Activated CD8-positive, alpha-beta memory T cell treated with anti-CD3 and anti-CD28 coated beads for 24 hours (primary cell): ENCODE measurements at places on chromosomes 11 and 22.

DNA sequence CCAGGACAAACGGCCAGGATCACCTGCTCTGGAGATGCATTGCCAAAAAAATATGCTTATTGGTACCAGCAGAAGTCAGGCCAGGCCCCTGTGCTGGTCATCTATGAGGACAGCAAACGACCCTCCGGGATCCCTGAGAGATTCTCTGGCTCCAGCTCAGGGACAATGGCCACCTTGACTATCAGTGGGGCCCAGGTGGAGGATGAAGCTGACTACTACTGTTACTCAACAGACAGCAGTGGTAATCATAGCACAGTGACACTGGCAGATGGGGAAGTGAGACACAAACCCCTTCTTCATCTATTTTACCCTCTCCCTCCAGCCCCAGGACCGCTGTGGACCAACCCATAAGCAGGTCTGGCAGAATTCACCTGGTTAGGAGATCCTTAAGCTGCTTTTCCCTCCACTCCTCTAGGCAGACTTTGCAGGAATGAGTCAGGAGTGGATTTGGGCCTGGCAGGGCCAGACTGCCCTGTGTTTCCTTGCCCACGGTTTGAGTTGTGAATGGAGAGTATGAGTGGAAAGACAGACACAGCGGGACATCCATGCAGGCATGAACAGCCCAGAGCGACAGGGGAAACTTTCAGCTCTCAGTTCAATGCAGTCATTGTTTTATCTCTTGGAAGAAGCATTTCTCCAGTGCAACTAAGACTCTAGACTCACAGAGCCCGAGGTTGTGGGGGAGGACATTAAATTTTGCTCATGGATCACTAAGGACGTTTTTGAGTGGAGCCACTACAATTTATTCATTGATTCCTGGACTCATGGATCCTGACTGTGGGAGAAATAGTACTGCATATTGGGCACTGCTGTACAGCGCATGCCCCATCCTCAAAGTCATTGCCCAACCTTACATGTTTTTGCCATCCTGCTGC is 75.3 kb upstream of the IGLL5 start:
- DNase-seq = no peak

GRCh38 chr11:128563942-128564641 is 23.3 kb downstream of the ETS1 start:
- DNase-seq = no peak

DNA sequence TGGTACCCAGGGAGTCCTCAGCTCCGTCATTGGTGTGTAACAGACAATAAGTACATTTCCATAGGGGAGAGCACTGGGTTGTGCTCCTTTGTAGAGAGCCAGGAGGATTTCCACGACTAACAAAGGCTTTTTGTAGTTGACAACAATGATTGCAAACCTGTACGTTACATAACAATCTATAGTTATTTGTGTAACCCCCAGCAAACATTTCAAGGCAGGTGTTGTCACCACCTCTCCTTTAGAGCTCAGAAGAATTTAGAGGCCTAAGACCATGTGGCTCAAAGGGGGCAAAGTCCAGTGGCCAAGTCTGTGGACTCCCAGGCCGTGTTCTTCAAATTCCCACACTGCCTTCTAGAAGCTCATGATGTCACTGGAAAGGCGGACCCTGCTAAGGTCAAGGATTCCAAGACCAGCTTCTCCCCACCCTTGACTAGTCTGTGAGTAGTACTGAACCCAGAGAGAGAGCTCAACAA is 15.8 kb downstream of the RPL27A start:
- DNase-seq = no peak

GRCh38 chr22:41491374-41492100 is 22.6 kb downstream of the ACO2 start:
- no peak for DNase-seq

DNA sequence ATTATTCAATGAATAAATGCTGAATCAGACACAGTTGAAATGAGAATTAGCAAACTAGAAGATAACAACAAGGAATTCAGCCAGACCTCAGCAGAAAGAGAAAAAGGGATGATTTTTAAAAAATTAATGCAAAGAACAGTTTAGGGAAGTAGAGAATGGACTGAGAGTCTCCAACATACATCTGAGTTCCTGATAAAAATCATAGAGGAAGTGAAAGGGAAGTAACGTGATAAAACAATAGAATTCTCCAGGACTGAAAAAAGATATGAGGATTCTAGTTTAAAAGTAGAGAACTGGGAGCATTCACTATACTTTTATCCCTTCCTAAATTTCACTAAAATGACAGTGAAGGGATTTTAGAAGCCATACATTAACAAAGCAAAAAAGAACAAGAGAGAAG is 592.0 kb downstream of the SOX6 start:
- no peak for DNase-seq

DNA sequence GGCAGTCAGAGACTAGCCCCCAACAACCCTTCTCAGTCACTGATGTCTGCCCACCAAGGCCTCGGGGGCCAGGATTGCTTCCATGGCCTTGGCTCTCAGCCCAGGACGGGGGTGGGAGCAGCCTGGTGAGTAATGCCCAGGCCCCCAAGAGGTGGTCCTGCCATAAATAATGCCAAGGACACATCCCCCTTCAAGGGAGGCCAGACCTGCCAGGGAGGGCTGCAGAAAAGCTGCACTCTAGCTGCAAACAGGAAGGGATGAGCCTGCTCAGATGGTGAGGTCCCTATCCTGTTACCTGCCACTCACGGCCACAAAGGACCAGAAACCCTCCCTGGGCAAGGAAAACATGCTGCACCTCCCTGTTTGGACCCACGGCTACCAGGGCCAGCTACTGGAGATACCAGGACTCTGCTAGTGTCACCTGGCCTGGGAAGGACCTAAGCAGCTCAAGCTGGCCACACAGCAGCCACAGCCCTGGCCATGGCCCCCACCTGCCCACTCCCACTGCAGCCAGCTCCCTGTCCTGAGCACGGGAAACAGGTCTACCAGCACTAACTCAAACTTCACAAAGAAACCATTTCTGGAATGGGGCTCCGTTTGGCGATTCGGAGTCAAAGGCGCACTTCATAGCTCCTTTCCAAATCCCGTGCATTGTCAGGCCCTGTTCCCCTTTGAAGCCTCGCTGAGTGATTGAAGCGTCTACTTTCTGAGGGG is 12.1 kb downstream of the GNB1L start:
- peak; percentile 48 for DNase-seq

DNA sequence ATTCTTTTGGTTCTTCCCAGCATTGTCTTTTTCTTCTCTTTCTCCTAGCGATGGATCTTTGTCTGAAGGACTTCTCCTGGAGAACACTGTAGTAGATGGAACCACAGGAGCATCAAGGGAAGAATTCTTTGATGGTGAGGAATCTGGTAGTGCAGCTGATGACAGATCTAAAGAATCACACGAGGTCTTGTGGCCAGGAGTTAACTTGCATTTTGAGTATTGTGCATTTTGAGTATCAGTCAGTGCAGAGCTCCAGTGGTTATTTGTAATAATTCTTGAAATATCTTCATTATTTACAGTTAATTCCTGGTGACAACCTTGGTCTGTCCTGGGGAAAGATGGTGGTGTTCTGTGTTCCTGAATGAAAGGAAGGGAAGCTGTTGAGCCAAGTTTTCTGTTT is 14.5 kb upstream of the POGLUT3 start:
- no peak for DNase-seq
